ENCODE measurements at places on chromosomes 5 and 9.

GRCh38 chr5:129135633-129136032 lies 41.1 kb downstream of the ISOC1 start:
- DNase-seq: no peak

DNA sequence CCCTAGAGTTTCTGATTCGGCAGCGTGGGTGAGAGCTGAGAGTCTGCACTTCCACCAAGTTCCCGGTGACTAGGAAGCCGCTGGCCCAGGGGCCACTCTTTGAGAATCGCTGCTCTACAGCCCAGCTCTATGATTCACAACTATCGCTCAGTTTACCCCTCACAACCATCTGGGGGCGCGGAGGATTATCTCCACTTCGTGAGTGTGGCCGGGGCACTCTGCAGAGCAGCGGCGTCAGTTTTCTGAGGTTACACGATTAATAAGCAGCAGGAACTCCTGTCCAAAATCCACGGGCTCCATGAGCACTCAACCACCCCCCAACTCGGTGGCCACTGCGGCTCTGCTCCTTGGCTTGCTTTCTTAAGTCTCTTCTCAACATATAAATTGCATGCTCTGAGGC lies 19.3 kb downstream of the CORO2A start:
- DNase-seq: no peak

- no peak for DNase-seq
These were observed 82.7 kb upstream of the EFNA5 start for GRCh38 chr5:107753427-107753826.

- DNase-seq: no peak
These were observed 28.0 kb upstream of the IFNK start for GRCh38 chr9:27496135-27496504.

GRCh38 chr9:21854119-21854518 lies 51.7 kb downstream of the MTAP start:
- no peak for DNase-seq

DNA sequence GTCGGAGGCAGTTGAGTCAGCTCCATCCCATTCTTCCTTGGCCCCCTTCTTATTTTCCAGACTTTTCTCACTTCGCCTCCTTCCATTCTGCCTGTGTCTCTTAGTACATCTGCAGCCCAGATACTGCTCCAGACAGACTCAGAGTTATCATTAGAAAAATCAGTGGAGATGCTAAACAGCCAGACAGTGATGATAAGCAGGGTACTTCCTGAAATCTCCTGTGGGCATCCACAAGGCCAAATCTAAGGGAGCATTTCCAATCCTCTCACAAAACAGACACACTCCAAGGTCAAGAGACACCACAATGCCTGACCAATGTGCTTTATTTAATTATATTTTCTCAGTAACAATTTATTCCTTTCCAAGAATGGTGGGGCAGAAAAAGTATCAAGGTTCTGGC lies 14.5 kb upstream of the RLN1 start:
- no peak for DNase-seq

GRCh38 chr9:89252651-89253267 lies 58.2 kb upstream of the CKS2 start:
- DNase-seq: no peak

GRCh38 chr9:18237776-18238175 lies 236.2 kb upstream of the ADAMTSL1 start:
- no peak for DNase-seq

DNA sequence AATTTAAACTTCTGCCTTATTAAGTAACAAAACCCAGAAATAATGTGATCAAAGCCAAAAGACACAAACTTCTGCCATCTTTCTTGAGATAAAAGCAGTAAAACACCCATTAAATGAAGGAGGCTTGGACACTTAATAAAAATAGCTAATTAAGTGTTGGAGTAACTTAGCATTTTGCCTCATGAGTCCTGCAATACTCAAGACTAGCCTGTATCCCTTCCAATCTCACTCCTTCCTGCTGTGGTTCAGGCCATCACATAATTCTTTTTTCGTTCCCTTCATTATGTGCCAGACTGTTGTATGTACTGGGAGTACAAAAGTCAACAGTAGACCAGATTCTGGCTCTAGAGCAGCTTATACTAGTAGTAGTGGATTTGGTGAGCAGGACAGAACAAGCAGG lies 250.2 kb downstream of the NFIB start:
- no peak for DNase-seq

DNA sequence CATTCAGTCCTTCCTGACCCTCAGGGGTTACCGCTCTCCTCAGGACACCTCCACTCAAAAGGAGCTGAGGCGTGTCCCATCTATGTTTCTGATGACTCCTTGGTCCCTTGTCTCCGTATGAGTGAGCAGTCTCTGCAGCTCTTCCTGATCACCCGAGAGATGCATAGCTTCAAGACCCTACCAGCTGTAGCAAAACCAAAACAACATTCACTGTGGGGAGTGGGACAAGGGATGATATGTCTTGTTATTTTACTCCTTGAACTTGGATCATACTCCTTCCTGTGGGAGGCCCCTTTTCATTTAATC lies 14.4 kb downstream of the GLDC start:
- DNase-seq: no peak

Data from stimulated activated CD4-positive, alpha-beta T cell treated with anti-CD3 and anti-CD28 coated beads, Interleukin-4, amount 100 ng/mL, for 4 hours (primary cell).